ENCODE measurements at places on chromosomes 12 and 14. TPM values are rescaled to one million over a fixed set of nuclear protein-coding genes. Genes with fewer than 3 reads are reported as not detected.

The KIF5A gene
- 0.51 TPM for total RNA-seq

The RNASE7 gene
- total RNA-seq = not detected

The GPRC5A gene
- total RNA-seq = 2.3 TPM

The EXOC5 gene
- 38.0 TPM for total RNA-seq

The PLBD1 gene
- 5.4 TPM for total RNA-seq

The GYS2 gene
- total RNA-seq = not detected

The PTPRB gene
- 0.66 TPM for total RNA-seq

The TCL1A gene
- not detected for total RNA-seq

The MDP1 gene
- total RNA-seq = 22.1 TPM

The TEX52 gene
- total RNA-seq = not detected

The ZNF641 gene
- 8.1 TPM for total RNA-seq

The AICDA gene
- not detected for total RNA-seq

The OR4K5 gene
- not detected for total RNA-seq

The IL23A gene
- not detected for total RNA-seq

The STYK1 gene
- total RNA-seq = not detected

The PA2G4 gene
- total RNA-seq = 92.2 TPM

The GNB3 gene
- total RNA-seq = 1.3 TPM

The CFAP73 gene
- total RNA-seq = not detected

The BCL11B gene
- under 0.01 TPM for total RNA-seq

The DNAJC22 gene
- total RNA-seq = 4.6 TPM

The RGS6 gene
- not detected for total RNA-seq

The OR4E2 gene
- total RNA-seq = not detected

The LUM gene
- 217 TPM for total RNA-seq

The TOMM20L gene
- not detected for total RNA-seq

The CHGA gene
- total RNA-seq = not detected

The PRB3 gene
- not detected for total RNA-seq

The KRT4 gene
- under 0.01 TPM for total RNA-seq

The IGF1 gene
- 1.3 TPM for total RNA-seq

The DACT1 gene
- total RNA-seq = 22.6 TPM

The C12orf50 gene
- total RNA-seq = under 0.01 TPM

The MAP1LC3B2 gene
- total RNA-seq = 1.2 TPM

The ADAM20 gene
- 1.2 TPM for total RNA-seq

The RIMBP2 gene
- 0.17 TPM for total RNA-seq

The LTB4R2 gene
- total RNA-seq = 1.8 TPM

The RIPK3 gene
- 0.33 TPM for total RNA-seq

The ZC2HC1C gene
- total RNA-seq = 1.5 TPM

The KRT8 gene
- 1.5 TPM for total RNA-seq

The SPX gene
- total RNA-seq = 1.3 TPM

The YBX3 gene
- total RNA-seq = 109 TPM

The ALG10B gene
- 1.8 TPM for total RNA-seq

The TMPRSS12 gene
- not detected for total RNA-seq

The RERGL gene
- total RNA-seq = not detected

The GRIP1 gene
- total RNA-seq = 0.26 TPM

The FUT8 gene
- 95.8 TPM for total RNA-seq

The SOCS4 gene
- 16.2 TPM for total RNA-seq

The TPH2 gene
- not detected for total RNA-seq

The KLRC1 gene
- not detected for total RNA-seq

The GPRC5D gene
- not detected for total RNA-seq
